ENCODE measurements at places on chromosomes 4 and X. TPM values are rescaled to one million over a fixed set of nuclear protein-coding genes. Genes with fewer than 3 reads are reported as not detected.

The LONRF3 gene
- 3.0 TPM for polyA plus RNA-seq

DNA sequence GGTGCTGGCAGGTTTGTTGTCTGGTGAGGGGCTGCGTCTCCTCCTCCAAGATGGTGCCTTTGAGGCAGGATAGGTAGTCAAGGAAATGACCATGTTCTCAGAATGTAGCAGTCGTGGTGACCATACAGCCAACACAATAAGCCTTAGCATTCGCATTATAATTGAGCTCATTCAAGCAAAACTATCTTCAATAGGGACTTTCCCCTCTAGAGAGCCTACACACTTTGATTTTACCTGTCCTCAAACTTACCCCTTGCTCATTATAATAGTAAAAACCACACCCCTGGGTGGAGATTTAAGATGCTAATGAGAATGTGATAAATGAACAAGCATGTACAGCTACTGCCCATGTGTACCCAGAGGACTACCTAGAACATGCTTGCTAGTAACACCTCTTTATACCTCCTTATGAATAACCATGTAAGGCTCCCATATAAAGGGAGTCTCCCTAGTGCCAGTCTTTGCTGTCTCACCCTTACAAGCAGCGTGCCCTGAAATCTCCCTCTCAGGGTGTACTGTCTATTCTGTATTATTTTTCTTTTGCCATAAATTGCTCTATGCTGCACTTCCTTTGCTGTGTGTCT is 48.2 kb downstream of the FGFBP1 start:
- DNase-seq, result no peak

DNA sequence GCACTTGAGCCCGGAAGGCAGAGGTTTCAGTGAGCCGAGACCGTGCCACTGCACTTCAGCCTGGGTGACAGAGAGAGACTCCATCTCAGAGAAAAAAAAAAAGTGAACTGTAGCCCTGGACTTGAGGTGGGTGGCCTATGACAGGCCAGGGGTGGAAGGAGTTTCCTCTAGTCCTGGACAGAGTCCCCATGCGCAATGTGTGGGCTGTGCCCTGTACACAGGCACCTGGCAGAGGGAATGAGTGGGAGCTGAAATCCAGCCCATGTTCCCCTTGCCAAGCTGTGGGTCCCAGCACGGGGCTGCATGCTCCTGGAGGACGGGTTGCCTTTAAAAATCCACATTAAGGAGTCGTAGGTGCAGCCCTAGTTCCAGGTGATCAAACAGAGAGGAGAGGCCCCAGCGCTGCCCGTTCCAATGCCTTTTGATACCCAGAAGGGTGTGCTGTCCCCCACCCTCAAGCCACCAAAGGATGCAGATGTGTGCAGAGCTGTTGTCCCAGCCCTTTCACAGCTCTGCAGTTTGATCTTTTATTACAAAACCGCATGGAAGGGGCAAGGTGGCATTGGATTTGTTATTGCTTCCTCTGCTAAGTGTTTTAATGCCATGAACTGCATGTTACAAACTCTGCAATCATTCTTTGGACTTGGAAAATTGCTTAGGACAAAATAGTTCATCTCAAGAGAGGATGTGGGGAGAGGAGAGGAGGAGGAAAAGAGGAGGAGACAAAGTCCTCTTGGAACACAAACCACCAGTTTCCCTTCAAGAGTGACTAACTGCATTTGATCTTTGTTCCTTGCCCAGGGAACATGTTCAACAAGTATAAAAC is 38.0 kb upstream of the PDK3 start:
- peak; percentile 83 for DNase-seq

DNA sequence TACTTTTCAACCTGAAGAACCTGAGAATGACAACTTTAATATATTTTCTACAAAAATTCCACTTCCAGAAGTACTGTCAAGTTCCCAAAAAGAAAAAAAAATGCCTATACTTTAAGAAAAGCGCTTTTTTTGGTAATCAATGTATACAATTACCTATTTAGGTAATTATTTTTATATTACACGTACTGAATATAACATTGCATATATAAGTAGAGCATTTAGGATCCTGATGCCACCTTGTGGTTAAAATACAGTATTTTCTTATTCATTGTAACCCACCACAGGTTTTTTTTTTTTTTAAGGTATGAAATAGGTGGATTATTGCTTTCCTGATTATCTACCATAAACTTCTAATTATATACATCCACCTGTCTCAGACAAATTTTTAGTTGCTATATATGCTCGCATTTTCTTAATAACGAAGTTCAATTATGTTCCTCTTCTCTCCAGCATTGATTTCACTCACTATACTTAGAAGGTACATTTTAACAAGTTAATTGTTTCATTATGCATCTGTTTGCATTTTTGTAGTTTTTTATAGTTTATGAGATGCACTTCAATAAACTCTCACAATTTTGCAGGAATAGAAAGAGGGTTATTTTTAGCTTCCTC is 5.2 kb downstream of the MAP9 start:
- DNase-seq, result no peak
